ENCODE measurements at places on chromosomes 4 and X. TPM values are rescaled to one million over a fixed set of nuclear protein-coding genes. Genes with fewer than 3 reads are reported as not detected.

The GRK4 gene
- 3.4 TPM for total RNA-seq

The CXorf58 gene
- not detected for total RNA-seq

The RRH gene
- not detected for total RNA-seq

The NXF3 gene
- not detected for total RNA-seq

The MAOB gene
- total RNA-seq: 0.23 TPM

The PHF8 gene
- 39.7 TPM for total RNA-seq

The SMIM31 gene
- total RNA-seq: not detected

Data from dermis blood vessel endothelial cell (primary cell).